ENCODE measurements at places on chromosomes 7 and 10. TPM values are rescaled to one million over a fixed set of nuclear protein-coding genes. Genes with fewer than 3 reads are reported as not detected.

- DNase-seq, result no peak
Observed at GRCh38 chr10:46523119-46523961, 33.1 kb downstream of the GPRIN2 start.

PAXIP1 gene
- 27.6 TPM for total RNA-seq

DNA sequence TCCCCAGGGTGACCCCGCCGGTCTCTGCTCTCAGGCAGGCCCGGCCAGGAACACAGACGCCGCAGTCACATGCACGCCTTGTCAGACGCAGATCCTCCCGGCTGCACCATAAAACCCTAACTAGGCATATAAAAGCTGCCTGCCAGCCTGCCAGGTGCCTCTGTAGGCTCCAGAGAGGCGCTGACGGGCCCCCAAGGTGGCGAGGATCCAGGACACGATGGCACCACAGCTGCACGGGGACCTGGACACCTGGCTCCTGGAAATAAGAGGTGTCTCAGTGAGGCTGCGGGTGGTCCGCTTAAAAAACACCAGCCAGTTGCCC, 21.9 kb upstream of the GDF10 start:
- DNase-seq, result no peak

- peak; percentile 37 for DNase-seq
Observed at GRCh38 chr10:30897547-30897946, 134.1 kb downstream of the ZNF438 start.

MYH16 gene
- total RNA-seq, result not detected

C10orf71 gene
- not detected for total RNA-seq

GRCh38 chr7:44152971-44153947, 12.1 kb upstream of the MYL7 start:
- DNase-seq, result no peak

- peak; percentile 80 for DNase-seq
Observed at GRCh38 chr10:7410862-7411670, at the start of gene SFMBT2. Gene SFMBT2 (minus strand): TSS chr10:7411034. CDS start chr10:7381898, 29,136 bp downstream.

GRCh38 chr7:6482307-6482706, 34.6 kb upstream of the DAGLB start:
- no peak for DNase-seq

IL2RA gene
- total RNA-seq, result 980 TPM

DNA sequence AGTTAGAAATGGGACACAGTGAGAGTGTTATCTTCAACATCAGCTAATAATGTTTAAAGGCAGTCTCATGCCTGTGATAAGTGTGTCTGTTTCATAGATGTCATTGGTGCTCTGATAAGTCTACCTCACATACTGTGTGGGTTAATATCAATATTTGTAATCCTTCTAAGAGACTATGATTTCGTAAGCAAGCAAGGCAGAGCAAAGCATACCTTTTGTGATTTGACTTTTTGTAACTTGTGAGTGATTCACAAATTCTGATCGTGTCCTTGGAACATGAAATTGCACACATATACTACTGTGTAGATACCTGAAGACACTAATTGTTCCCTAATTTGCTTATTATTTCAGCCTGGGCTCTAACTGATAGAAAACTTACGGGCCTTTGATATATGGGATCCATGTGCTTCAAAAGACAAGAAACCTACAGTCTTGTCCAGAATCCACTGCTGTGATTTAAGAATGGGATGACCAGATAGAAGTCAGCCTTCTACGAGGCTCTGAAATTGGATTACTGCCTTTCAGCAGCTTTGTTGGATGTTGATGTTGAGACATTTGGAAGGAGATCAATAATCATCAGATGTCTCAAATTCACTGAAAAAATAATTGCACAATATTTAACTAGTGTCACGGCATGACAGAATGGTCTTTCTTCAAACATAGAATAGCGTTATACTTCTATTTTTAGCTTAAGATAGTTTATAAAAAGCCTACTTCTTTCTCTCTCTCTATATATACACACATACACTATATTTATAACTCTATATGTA, 63.2 kb upstream of the KLF6 start:
- no peak for DNase-seq

ACSM6 gene
- total RNA-seq, result not detected

GRCh38 chr7:39695852-39696586, 72.6 kb downstream of the RALA start:
- DNase-seq, result no peak

- no peak for DNase-seq
Observed at GRCh38 chr7:152108359-152108758, 82.9 kb downstream of the GALNT11 start.

DNA sequence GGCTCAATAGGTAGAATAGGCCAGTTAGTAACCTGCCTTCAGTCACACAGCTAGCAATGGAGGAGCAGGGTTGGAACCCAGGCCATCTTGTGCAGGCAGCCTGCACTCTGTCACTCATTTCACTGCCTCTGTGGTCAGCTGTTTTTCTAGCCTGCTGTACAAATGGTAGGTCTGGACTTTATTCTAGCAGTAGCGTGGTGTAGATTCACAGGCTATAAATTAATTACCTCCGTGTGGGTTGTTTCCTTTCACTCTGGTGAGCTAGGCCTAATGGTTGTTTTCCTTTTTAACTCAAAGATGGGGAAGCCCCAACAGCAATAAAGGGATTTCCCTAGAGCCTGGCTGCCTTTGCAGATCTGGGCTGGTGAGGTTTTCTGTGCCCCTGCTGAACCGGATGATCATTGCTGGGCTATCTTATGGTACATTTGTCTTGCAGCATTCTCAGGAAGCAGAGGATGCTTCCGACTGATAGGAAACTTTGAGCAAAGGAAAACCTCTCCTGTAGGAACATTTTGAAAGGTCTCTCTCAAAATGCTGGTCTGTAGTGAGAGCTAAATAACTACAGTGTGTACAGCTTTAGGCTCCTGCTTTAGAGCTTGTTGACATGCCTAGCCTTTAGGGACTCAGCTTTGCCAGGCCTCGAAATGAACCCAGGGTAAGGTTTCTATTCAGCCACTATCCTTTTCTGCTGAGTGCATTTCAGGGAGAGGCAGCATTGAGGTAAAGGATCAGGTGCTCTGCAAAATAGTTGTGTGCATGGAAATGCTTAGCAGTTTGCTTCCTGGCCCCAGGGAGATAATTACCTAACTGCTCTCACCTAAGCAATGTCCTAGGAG, 157.4 kb downstream of the ST7 start:
- peak; percentile 69 for DNase-seq

GPR26 gene
- total RNA-seq, result not detected

GRCh38 chr7:10874666-10875065, 99.0 kb upstream of the PHF14 start:
- no peak for DNase-seq

DNA sequence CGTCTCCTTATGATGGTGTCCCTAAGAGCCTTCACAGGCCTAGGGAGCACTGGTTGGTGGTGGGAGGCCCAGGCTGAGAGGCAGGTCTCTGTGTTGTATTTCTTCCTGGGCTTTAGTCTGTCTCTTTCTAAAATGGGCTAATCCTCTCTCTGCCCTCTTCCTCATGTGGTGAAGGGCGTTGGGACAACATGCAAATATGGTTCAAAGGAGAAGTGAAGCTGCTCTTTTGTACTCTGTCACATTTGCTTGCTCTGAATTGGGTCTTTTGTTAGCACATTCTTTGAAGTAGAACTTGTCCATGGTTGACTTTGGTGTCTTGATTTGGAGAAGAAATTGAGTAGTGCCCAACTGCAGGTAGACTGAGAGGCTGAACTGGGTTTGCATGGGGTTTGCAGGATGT, 814 bp downstream of the HK1 start:
- DNase-seq, result no peak

FFAR4 gene
- not detected for total RNA-seq

Data from activated CD4-positive, alpha-beta T cell treated with anti-CD3 and anti-CD28 coated beads for 36 hours (primary cell).